ENCODE measurements at places on chromosomes 12 and 14.

GRCh38 chr12:114335607-114336006 is 70.3 kb downstream of the TBX5 start:
- no peak for DNase-seq

GRCh38 chr12:50006280-50006679 is 19.0 kb downstream of the RACGAP1 start:
- DNase-seq, result no peak

GRCh38 chr14:102538602-102539543 is 29.3 kb upstream of the ANKRD9 start:
- DNase-seq, result no peak

DNA sequence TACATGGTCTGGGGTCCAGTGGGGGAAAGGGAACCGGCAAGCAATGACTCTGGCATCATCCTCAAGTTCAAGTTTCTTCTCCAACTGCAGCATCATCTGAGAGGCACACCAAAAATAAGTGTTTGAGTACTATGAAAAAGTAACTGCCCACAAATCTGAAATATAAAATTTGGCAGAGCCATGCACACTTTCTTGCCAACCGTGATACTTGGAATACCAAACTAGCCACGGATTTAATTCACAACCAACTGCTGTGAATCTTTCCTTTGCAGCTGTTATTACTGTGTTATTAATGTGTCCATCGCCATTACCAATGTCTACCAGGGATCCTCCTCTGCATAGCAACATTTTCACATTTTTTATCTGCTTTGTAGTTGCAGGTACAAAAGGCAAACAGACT is 74.6 kb downstream of the GXYLT1 start:
- DNase-seq, result no peak
